Activated T-helper 2 cell treated with anti-CD3 and anti-CD28 coated beads, Interferon-gamma antibody, Interleukin-2, Interleukin-4, amounts not matched to agents 10 μg/mL and 5 μg/mL and 100 μg/mL, durations not matched to agents 14 hours and 24 hours and 36 hours (primary cell): ENCODE measurements at places on chromosomes 11 and 22. TPM values are rescaled to one million over a fixed set of nuclear protein-coding genes. Genes with fewer than 3 reads are reported as not detected.

DNA sequence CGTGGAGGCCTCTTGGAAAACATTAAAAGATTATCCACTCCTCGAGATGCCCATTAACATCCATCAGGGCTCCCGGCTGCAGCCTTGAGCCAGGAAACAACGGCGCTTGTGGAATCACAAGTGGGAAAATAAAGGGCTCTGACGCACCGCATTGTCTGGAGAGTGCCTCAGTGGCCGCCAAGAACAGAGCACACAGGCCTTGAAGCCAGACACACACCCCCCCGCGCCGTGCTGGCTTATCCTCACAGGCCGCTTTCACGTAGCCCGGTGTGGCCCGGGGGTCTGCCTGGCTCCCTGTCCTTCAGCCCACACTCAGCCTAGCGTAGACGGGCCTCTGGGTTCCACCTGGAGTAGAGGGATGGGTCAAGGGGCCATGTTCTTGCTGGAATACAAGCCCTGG, 1020.5 kb downstream of the BRD1 start:
- DNase-seq = no peak

The PITPNB gene
- total RNA-seq = 138 and 142 TPM in 2 replicates

DNA sequence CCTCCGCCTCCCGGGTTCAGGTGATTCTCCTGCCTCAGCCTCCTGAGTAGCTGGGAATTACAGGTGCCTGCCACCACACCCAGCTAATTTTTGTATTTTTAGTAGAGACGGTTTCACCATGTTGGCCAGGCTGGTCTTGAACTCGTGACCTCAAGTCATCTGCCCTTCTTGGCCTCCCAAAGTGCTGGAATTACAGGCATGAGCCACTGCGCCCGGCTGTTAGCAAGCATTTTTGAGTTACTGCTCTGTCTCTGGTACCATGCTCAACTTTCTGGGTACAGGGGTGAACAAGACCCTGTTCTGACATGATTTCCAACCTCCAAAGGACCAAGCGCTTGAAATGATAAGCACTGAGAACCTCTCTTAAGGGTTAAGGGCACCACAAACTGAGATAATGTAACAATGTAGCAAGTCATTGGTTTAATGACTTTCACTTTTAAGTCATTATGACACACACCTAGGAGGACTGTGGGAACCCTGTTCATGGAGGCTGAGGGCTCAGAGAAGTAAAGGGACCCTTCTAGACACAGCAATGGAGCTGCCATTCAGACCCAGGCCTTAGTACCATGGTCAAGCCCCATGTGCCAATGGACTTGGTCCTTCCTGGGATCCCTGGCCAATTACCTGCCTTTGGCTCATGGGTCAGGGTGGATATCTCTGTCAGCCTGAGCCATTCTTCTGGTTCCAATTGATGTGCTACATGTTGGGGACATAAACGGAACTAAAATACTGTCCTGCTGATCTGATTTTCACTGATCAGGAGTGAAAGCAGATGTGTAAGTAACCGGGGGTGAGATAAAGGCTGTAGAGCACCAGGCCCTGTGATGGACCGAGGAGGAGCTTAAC, 11.6 kb downstream of the SLC3A2 start:
- no peak for DNase-seq

GRCh38 chr11:118610773-118611432, 3.5 kb downstream of the PHLDB1 start:
- peak; percentile 72 for DNase-seq

- DNase-seq = no peak
Observed at GRCh38 chr22:20956258-20957101, 10.6 kb upstream of the AIFM3 start.

- no peak for DNase-seq
Observed at GRCh38 chr11:110070176-110070575, 23.0 kb upstream of the ZC3H12C start.
